ENCODE measurements at places on chromosomes 11 and 22. TPM values are rescaled to one million over a fixed set of nuclear protein-coding genes. Genes with fewer than 3 reads are reported as not detected.

FAM111B gene
- 13.1 TPM for total RNA-seq

CDC42BPG gene
- 0.62 TPM for total RNA-seq

TMEM45B gene
- not detected for total RNA-seq

OR8G5 gene
- not detected for total RNA-seq

APOL5 gene
- total RNA-seq: not detected

RASGRP2 gene
- 1.8 TPM for total RNA-seq

SHANK2 gene
- 8.1 TPM for total RNA-seq

ZNRD2 gene
- 15.5 TPM for total RNA-seq

DENND6B gene
- 7.8 TPM for total RNA-seq

CHRM1 gene
- not detected for total RNA-seq

PLAAT4 gene
- total RNA-seq: not detected

OR4A16 gene
- not detected for total RNA-seq

RNF169 gene
- total RNA-seq: 22.3 TPM

TRIM6 gene
- total RNA-seq: 7.1 TPM

ANKRD42 gene
- total RNA-seq: 4.4 TPM

OR10A2 gene
- total RNA-seq: not detected

ROBO4 gene
- not detected for total RNA-seq

TBX10 gene
- not detected for total RNA-seq

VWCE gene
- 5.1 TPM for total RNA-seq

MPZL3 gene
- 1.1 TPM for total RNA-seq

UCP2 gene
- 88.1 TPM for total RNA-seq

SCARF2 gene
- 3.9 TPM for total RNA-seq

UBE2L6 gene
- total RNA-seq: 76.2 TPM

SMIM35 gene
- total RNA-seq: not detected

HEPHL1 gene
- not detected for total RNA-seq

SCUBE2 gene
- total RNA-seq: 42.1 TPM

MAPK11 gene
- total RNA-seq: 0.37 TPM

ANO9 gene
- total RNA-seq: 1.3 TPM

OR4P4 gene
- not detected for total RNA-seq

POTEH gene
- total RNA-seq: not detected

ANO3 gene
- total RNA-seq: 0.90 TPM

CKAP5 gene
- total RNA-seq: 196 TPM

CBLIF gene
- not detected for total RNA-seq

FADS1 gene
- 184 TPM for total RNA-seq

INS gene
- not detected for total RNA-seq
